ENCODE measurements at places on chromosomes 16 and 17.

GRCh38 chr17:34358631-34359030 is 2.4 kb downstream of the CCL13 start:
- DNase-seq = no peak

DNA sequence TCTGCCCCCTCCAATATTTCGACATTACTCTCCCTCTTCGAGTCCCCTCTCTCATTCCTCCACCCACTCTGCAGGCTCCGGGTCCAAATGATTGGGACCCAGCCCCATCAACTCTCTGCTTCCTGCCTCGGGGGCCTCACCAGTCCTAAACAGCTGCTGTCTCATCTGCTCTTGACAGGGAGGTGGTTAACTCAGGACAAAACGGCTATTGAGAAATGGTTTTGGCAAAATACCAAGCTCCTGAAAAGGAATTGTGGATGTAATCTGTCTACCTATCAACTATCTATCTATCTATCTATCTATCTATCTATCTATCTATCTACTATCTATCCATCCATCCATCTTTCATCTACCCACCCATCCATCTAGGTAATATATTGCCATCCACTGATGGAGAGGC is 2.2 kb downstream of the CD300H start:
- no peak for DNase-seq

DNA sequence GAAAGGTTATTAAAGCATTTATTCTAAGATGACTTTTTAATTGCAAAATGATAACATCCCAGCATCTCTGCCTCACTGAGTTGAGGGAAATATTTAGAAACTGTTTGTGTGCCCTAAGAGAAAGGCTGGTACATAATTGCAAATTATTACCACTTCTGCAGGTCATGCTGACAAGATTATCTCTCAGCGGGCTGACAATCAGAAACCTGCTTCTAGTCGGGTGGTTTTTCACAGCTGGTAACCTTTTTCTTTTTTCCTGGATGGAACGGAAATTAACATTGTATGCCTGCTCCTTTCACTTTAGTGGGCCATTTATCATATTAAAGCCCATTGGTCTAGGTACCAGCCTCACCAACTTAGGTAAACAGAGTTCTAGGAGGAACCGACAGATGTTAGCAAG is 17.0 kb upstream of the NUDT7 start:
- DNase-seq = no peak

- no peak for DNase-seq
Observed at GRCh38 chr16:9081843-9082242, 9.6 kb upstream of the HAPSTR1 start.

DNA sequence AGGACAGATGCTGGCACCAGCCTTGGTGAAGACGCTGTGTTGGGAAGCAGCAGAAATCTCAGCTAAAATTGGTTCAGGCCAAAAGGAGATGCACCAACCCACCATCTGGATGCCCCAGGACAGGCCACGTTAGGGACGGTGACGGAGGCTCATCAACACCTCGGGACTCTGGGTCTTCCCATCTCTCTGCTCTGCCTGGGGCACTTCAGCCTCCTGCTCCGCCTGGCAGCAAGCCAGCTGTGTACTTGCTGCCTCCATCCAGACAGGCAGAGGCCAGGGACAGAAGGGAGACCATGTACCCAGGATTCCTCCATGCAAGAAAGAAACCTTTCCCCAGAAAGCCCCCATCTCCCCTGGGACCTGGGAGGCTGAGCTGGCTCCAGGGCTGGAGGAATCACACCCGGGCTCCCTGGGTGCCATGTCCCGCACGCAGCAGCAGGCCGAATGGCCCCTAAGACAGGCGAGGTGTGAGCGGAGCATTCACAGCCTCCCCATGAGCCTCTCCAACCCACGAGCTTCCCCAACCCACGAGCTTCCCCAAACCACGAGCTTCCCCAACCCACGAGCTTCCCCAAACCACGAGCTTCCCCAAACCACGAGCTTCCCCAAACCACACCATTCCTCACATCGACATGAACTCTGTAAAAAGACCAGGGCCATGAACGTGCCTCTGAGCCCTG is 274.5 kb downstream of the C16orf95 start:
- no peak for DNase-seq

Measured in CD4-positive, alpha-beta memory T cell (primary cell).